Stimulated activated CD4-positive, alpha-beta T cell treated with anti-CD3 and anti-CD28 coated beads, TNF-alpha, amount 100 ng/mL, for 1 hour (primary cell): ENCODE measurements at places on chromosomes 12 and 14.

DNA sequence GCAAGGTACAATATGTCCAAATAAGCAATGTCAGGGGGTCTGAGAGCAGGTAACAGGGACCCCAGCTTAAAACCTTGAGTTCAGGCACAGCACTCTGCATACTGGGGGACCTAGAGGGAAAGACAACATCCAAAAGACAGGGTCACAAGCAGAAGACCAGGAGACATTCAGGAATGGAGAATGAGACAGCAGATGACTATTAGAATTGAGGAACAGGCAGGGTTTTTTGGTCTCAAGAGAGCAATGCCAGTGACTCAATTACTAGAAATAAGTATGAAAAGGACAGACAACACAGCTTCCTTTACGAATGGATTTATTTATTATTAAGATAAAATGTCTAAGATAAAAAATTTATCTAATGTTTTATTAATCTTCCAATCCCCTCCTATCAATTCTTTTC lies 223.0 kb downstream of the PTPRO start:
- DNase-seq, result no peak

DNA sequence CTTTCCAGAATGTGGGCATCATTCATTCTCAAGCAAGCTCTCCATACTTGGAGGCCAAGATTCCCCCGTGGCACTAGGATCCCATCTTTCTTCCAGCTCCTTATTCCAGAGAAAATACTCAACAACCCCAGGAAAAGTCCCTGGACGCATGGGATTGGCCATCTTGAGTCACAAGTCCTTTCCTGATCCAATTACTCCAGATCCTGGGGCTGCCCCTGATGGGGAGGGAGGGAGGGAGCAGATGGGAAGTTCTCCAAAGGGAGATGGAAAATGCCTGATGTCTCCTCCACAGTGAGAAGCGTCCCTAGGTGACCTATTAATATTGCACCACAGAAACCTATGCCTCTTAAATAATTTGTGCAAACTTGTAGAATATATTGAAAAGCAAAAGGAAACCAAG lies 12.4 kb upstream of the KCNK13 start:
- DNase-seq, result no peak

GRCh38 chr12:112971248-112971647 lies 7.1 kb upstream of the OAS2 start:
- no peak for DNase-seq

- DNase-seq, result no peak
Measured at GRCh38 chr12:45907955-45908354, 82.4 kb downstream of the SCAF11 start.

GRCh38 chr12:70608184-70608583 lies 29.0 kb downstream of the PTPRB start:
- DNase-seq, result no peak

DNA sequence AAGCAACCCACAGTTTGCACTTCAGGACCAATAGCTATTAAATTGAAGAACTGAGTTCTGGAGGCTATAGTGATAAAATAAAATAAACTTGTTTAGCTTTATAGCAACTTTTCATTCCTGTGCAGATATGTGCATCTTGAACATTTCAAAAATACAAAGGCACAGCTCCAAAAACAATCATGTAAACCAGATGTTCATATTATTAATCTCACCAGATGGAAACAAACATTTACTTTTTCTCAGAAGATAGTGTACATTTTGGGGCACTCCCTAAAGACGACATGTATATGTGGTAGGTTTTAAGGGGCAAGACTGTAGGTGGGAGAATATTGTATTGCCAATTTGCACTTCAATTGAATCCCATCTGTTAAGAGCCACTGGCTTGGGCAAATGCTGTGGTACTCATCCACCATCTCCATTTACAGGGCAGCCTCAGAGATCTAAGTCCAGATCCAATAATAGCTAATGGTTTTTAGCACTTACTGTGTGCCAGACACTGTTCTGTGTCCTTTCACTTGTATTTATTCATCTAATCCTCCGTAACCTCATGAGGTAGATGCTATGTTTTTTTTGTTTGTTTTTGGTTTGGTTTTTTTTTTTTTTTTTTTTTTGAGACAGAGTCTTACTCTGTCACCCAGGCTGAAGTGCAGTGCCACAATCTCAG lies 49.1 kb downstream of the PTGER2 start:
- DNase-seq, result no peak
